Fibroblast of lung (primary cell): ENCODE measurements at places on chromosomes 6 and 20. TPM values are rescaled to one million over a fixed set of nuclear protein-coding genes. Genes with fewer than 3 reads are reported as not detected.

DNA sequence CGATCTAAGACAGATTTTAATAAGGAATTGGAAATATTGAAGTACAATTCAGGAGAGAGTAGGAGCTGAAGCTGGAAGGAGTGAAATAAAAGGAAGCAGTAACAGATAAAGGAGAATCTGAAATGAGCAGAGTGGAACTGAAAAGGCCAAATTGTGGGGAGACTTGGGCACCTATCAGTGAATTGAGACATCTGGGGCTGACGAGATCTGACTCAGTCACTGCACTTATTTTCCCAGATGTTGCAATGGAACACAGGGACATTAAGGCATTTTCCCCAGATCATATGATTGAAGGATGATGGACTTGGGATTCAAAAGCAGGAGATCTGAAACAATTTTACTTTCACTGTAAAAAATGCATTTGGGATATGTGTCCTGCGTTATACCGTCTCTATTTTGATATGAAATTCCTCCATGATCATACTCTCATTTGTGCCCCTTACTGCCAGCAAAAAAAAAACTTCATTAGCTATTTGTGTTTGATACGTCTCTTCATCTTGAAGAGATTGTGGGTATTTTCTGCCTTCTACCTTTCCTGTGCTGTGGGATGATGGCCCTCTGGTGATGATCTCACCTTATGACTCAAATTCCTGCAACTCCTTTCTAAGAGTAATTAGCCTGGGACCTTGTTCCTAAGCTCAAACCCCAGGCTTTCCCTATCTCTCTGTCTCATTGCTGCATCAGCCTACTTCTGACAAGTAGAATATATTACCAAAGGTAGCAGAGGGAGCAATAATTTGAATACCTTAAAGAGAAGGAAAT, 278.5 kb upstream of the MAN1A1 start:
- peak; percentile 43 for DNase-seq

- DNase-seq, result no peak
Observed at GRCh38 chr20:11922561-11922960, 4.9 kb downstream of the BTBD3 start.

DNA sequence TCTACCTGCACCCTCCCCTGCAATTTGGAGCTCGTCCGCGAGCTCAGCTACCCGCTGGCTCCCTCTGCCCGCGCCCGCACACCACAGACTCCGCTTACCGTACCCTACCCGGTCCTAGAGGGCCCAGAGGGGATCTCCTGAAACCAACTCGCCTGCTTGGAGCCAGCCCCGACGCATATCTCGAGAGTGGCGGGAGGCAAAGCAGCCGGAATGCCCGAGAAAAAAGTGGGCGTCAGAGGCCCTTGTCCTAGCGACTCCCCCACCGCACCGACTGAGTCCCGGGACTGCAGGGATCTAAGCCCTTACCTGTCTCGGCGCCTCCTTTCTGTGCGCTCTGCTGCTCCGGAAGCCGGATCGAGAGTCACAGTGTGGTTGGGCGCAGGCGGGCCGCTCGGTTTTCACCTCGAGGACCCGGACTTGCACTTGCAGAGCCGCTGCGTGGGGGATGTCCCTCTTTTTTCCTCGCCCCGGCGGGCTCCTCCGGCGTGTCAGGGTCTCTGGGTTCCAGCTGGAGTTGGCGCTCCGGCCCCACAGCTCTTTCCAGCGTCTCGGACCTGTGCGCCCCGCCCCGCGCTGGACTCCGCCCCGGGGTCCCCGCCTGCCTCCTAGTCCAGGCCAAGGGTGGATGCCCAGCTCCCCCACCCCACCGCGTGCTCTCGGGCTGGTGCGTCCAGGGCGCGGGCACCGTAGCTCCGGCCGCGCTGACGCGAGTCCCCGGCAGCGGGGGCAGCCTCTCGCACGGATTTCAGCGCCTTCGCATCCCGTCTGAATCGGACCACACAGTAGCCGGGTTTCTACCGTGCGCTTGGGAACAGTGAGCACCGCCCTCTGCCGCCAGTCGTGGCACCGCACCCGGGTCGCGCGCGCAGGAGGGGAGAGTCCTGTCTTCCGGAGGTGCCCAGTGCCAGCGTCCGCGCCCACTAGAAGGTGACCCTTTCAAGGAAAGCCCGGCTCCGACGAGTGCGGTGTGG, at the start of gene PROKR2:
Gene PROKR2 (minus strand): TSS at position 767 of the 971 bp plus-strand sequence. CDS start 2,585 bp downstream, outside the sequence.
- no peak for DNase-seq

The NOL7 gene
- polyA plus RNA-seq, result 48.0 and 50.7 TPM in 2 replicates

DNA sequence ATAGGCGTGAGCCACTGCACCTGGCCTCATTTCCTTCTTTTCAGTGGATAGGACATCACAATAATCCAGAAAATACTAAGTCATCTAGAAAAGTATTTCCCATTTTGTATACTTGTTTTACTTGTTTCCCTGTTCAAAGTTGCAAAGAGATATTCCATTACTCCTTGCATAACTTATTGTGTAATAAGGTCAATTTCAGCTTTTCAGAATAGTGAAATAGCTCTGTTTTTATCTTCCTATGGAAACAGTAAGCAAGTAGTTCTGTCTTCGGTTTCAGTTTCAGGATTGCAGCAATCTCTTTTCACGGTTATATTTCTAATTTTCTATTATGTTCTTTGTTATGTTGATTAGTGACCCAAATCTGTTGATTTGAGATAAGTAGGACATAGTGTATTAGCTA, 6.0 kb downstream of the STX11 start:
- DNase-seq, result peak; percentile 38

The BNIP5 gene
- polyA plus RNA-seq, result not detected in 2 replicates

- DNase-seq, result no peak
Observed at GRCh38 chr20:44035924-44036323, 121.3 kb downstream of the TOX2 start.

DNA sequence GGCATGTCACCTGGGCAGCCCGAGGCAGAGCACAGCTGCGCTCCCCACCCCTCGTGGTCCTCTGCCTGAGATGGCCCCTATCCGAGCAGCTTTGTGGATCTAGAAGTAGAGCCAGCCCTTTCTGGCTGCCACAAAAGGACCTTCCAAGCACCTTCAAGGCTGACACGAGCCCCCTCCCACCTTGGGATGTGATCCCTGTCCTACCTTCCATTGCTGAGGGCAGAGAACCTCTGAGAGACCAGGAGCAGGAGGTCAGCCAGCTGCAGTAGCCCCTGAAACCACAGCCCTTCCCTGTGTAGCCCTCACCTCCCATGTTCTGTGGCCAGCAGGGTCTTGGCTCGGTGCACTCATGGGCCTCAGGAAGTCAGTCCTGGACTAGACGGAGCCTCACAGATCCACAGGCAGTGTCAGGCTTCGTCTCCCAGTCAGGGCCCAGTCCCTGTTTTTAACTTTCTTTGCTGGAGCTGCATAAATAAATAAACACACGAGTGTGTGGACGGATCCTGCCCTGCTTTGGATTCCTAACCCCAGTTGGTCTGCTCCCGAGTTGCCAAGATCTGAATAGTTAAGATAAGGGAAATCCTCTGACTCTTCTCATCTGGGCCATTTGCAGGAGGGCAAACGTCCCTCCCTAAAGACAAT, 507.7 kb downstream of the PREX1 start:
- no peak for DNase-seq

DNA sequence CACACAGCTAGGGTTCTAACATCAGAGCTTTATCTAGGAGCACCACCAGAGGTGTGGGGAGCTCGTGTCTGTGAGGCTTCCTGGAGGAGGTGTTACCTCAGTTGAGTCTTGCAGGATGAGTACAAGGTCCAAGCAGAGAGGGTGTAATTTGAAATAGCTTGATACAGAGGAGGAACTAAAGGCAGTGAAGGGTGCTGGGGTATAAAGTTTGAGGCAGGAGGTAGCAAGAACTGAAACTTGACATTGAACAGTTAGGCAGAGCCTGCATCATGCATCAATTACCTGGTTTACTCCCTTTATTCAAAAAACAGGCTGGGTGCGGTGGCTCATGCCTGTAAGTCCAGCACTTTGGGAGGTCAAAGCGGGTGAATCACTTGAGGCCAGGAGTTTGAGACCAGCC, 241.2 kb downstream of the UST start:
- no peak for DNase-seq
